ENCODE measurements at places on chromosomes 7 and 10.

GRCh38 chr10:102948176-102948575 lies 30.1 kb downstream of the CNNM2 start:
- no peak for DNase-seq

DNA sequence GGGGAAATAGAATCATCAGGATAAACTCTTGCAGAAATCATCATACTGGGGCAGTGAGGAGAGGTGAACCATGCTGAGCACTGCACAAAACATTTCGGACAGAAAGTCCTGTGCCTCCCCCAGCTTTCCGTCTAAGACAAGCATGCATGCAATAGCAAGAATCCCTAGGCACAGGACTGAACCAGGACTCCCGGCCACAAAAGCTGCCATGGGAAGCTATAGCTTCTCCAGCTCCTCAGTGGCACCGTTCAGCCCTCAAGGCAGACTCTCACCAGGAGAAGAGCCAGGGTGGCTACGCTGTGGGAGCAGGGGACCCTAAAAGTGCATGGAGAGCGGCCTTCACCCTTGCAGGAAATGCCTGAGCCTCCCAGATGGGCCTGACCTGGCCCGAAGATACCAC lies 70.8 kb downstream of the ASB13 start:
- DNase-seq: no peak

- no peak for DNase-seq
Observed at GRCh38 chr7:134320201-134320600, 3.5 kb upstream of the SLC35B4 start.

- DNase-seq: no peak
Observed at GRCh38 chr10:642186-642890, 47.1 kb downstream of the DIP2C start.

DNA sequence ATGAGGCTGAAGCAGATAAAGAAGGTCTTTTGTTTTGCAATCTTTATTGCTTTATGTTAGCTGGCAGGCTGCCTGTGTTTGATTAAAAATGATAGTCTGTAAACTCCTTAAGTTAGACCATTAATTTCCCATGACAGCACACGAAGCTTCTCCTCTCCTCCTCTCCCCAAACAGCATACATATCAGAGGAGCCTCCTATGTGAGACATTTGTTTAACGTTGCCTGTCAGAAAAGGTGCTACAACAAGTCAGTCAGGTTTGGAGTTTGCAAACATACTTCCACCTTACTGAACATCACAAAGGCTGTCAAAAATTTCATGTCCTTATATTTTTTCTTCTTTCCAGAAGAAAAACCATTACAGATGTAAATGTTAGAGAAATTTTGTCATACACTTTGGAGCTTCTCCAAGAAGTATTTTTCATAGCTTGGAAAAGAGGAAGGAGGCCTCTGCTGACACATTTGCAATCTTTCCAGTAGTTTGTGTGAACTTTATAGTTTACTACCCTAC lies 393.1 kb downstream of the EXOC4 start:
- no peak for DNase-seq

DNA sequence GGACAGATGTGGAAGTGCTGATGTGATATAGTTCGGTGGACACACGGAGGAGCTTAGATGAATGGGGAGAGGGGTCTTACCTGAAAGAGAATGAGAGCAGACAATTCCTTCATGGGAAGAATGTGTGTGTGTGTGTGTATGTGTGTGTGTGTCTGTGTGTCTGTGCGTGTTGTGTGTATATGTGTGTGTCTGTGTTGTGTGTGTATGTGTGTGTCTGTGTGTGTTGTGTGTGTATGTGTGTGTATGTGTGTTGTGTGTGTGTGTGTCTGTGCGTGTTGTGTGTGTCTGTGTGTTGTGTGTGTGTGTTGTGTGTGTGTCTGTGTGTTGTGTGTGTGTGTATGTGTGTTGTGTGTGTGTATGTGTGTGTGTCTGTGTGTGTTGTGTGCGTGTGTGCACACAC lies 104.2 kb downstream of the FAM204A start:
- DNase-seq: no peak

- peak; percentile 52 for DNase-seq
Observed at GRCh38 chr7:70352906-70353305, 754.6 kb downstream of the AUTS2 start.

DNA sequence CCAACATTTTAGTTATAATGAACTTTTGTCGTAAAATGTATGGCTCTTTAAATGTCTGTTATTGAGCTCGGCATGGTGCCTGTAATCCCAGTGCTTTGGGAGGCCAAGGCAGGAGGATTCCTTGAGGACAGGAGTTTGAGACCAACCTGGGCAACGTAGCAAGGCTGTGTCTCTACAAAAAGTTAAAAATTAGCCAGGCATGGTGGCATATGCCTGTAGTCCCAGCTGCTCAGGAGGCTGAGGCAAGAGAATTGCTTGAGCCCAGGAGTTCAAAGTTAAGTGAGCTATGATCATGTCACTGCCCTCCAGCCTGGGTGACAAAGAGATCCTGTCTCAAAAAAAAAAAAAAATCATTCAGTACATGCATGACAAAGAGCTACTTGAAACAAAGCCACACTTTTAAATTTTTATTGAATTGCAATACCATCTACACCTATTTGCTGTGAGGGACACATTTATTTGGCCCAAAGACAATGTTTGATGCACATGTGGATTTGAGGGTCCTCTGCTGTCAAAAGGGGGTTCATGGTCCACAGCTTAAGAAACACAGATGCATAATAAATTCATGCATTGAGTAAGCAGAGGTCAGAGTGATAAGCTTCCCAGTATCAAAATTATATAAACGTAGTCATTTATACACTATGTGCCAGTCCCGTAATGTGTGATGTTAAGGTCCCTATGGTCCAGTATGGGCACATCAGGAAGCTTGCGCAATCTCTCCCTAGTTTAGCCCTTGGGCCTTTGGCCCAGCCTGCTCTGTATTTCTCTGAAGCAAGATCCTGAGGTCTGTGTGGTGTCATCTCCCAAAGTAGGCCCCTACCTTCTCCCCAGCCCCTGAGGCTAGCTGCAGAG lies 4.4 kb upstream of the MALSU1 start:
- no peak for DNase-seq

DNA sequence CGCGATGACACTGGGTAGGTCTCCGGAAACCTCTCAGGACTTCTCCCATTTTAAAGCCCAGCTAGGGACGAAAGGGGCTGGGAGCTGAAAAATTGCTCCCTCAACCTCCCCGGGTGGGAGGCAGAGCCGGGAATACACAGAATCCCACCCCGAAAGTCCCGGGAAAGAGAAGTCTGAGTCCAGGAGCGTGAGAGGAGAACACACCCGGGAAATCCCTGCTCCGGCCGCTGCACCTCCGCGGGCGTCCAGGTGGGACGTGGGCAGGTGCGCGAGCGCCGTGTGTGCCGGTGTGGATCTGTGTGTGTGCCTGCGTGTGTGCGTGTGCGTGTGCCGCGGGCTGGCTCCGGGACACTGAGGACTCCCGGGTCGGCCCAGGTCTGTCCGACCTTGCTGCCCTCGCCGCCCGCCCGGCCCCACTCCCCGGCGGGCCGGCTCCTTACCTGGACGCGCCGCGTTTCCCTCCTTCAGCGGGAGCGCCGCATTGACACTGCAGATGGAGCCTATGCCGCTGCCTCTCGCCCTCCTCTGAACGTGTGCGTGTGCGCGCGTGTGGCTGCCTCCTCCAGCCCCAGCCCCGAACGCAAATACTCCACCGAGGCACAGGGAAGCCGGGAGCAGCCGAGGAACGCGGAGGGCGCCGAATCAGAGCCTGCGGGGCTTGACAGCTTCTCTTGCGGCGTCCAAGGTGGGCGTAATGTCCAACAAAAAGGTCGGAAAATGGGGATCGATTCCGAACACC lies at the start of gene PLXNA4:
PLXNA4 (minus strand) TSS at position 489 of the 739 bp plus-strand sequence. CDS start 67,777 bp downstream, outside the sequence.
- DNase-seq: peak; percentile 21

DNA sequence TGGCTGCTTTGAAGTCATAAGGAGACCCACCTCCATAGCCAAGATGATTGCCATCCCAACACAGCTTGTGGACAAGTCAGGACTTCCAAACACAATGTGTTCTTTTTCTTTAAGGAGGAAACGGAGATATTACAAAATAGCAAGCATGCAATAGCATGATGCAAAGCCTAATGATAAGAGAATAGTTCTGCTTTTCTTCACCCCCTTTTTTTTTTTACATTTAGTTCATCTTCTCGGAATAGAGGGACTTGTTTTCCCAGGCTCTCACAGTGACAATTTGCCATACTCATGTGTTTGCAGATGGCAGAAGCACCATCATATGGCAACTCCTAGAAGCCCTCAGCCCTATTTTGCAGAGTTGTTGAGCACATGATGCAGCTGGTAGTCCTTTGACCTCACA lies 119.8 kb downstream of the ITGB8 start:
- DNase-seq: no peak

DNA sequence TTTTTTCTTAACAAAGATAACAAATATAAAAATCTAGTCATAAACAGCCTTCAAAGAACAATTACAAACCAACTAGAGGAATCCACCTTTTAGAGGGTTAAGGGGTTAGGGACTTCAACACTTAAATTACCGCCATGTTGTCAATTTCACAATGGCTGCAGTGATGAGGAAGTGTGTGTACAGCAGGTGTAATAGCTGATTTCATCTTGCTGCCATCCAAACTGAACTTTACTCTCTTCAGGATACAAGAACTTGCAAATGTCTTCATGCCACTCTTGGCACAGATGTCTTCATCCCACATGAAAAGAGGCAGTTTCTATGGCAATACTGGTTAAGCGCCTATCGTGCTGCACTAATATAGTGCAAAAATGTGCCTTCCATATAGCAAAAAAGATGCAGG lies 401.0 kb downstream of the PHF14 start:
- no peak for DNase-seq

DNA sequence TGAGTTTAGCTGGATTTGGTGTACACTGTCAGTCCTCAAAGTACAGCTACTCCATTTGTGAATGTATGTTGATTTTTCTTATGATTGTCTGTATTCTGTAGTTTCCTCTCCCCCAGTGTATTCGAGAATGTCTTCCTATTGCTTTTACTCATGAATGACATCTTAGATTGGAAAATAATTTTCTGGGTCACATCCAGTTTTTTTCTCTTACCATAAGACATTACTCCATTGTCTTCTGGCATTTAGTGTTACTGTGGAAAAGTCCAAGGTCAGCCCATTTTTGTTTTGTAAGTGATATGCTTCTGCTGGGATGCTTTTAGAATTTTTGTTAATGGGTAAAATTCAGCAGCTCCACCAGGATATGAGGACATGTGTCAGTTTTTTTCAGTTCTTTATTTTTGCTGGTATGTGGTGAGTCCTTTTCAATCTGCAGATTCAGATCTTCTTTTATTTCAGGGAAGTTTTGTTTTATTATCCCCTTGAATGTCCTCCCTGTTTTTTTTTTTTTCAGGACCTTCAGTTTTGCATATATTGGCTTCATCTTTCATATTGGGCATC lies 33.6 kb downstream of the WAC start:
- DNase-seq: no peak

DNA sequence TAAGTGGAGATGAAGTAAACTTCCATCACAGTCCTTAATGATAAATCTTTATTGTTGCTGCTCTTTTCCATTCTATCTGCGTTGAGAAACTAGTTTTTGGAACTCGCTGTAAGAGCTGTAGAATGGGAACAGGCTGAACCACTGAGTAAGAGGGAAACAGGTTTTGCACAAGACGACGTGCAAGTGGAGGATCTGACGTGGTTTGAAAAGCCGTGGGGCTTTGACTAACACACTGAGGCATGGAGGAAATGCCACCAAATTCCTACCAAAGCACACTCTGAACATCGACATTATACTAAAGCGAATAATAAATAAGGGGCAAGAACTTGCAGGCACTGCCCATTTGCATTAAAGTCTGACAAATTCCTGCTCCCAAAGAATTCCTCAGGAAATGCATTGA lies 160.6 kb downstream of the KLF6 start:
- DNase-seq: no peak

GRCh38 chr7:74051629-74052410 lies 23.8 kb downstream of the ELN start:
- peak; percentile 50 for DNase-seq

- no peak for DNase-seq
Observed at GRCh38 chr7:122572706-122573105, 126.2 kb downstream of the RNF133 start.

- no peak for DNase-seq
Observed at GRCh38 chr10:6558759-6559461, 21.2 kb downstream of the PRKCQ start.

DNA sequence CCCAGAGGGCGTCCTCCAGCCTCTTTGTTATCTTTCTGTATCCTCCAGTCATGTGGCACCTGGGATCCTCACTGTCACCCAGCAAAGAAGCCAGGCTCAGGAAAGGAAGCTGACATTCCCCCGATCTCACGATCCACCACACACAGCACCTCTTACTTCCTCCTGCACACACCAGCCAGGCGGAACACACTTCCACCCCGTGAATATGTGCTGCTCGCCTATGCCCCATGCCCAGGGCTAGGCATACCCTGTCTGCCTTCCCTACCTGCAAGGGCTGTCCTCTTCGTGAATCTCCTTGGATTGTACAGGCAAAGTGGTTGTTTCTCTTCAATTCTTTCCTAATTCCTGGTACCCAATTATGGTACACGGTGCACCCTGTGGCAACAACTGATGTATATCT lies 191.0 kb downstream of the TNS3 start:
- no peak for DNase-seq

DNA sequence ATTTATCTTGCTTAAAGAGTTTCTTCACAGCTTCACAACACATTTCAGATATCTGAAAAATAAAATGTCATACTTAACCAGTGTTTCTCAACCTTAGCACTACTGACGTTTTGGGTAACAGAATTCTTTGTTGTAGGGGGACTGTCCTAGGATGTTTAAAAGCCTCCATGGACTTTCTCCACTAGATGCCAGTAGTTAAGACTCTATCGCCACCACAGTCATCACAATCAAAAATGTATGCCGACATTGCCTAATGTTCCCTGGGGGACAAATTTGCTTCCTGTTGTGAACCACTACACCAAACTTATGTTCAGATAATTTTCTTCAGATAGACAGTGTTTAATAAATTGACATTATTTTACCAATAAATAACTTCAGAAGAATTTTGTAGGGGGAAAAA lies 13.4 kb downstream of the NOC3L start:
- no peak for DNase-seq

- DNase-seq: no peak
Observed at GRCh38 chr10:127948791-127949190, 41.9 kb downstream of the PTPRE start.

GRCh38 chr10:98980353-98980752 lies 255.3 kb downstream of the HPSE2 start:
- no peak for DNase-seq

DNA sequence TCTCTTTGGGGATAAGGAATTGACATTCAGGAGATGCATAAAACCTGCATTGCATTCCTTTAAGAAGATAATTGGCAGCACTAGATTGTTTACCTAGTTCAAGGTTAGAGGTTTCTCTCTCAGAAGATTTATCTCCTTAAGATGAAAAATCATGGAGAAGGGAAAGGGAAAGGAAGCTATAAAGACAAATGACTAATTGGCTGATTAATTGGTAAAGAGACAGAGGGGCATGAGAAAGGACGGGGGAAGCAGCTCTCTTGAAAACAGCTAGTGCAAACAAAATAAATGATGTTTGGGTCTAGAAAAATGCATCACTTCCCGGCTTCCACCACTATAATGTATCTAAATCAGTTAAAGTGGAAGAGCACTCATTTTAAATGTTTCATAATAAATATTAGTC lies 941.2 kb downstream of the XPNPEP1 start:
- DNase-seq: no peak
